Activated CD4-positive, alpha-beta T cell treated with anti-CD3 and anti-CD28 coated beads, Interleukin-2, Interleukin-4, amounts not matched to agents 100 ng/mL and 50 ng/mL, durations not matched to agents 16 hours and 8 hours (primary cell): ENCODE measurements at places on chromosomes 4 and X.

- DNase-seq = no peak
Observed at GRCh38 chr4:548976-549375, 27.1 kb downstream of the TMEM271 start.

DNA sequence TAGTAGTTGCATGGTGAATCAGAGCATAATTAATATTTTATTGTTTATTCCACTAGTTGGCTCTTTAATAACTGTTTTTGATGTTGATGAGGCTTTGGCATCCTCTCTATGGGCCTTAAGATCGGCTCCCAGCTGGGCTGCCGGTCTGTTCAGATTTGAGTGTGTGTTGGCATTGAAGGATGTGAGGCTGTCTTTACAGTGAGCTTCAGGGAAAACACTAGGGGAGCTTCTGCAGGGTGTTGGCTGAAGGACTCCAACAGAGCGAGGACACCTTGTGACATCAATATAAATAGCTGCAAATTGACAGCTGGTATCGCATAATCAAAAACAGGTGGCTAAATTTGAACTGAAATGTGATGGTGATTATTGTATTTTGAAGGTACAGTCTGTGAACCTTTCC is 322.0 kb downstream of the FSTL5 start:
- no peak for DNase-seq

- no peak for DNase-seq
Observed at GRCh38 chrX:39451046-39451445, 646.7 kb downstream of the BCOR start.

- no peak for DNase-seq
Observed at GRCh38 chr4:100177855-100178254, 12.4 kb downstream of the DDIT4L start.

DNA sequence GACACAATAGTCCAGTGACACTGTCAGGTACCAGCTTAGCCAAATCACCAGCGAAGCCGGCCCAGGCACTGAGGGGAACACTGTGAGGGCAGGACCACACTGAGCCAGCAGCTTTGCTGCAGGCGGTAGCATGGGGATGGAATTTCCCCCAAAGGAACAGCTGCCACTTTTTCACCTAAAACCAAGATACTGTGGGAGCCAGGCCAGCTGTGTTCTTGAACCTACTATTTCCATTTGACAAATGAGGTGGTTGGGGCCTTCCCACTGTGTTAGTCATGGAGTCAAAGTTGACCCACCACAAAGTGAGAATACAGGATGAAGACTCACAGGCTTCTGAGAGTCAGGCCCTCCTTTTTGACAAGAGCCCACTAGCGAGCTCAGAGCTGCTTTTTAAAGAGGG is 70.7 kb upstream of the SH3RF1 start:
- no peak for DNase-seq

DNA sequence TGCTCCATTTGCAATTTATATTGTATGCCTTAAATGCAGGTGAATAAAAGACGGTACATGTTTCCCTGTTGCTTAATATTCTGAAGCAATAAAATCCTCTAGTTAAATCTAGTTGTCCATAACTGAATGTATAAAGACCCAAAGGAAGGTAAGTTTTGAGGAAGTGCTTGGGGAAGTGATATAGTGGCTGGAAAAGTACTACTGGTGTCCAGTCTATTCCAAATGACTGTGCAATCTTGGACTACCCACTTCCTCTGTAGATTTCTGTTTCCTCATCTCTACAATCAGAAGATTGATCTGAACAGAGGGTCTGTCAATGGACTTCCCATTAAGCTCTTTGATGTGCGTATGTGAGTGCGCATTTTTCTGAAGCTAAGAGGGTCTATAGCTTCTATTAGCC is 17.0 kb downstream of the SNCA start:
- no peak for DNase-seq

GRCh38 chr4:148072789-148073188 is 340.9 kb downstream of the ARHGAP10 start:
- no peak for DNase-seq

- no peak for DNase-seq
Observed at GRCh38 chrX:2828959-2829411, 255 bp downstream of the GYG2 start.

DNA sequence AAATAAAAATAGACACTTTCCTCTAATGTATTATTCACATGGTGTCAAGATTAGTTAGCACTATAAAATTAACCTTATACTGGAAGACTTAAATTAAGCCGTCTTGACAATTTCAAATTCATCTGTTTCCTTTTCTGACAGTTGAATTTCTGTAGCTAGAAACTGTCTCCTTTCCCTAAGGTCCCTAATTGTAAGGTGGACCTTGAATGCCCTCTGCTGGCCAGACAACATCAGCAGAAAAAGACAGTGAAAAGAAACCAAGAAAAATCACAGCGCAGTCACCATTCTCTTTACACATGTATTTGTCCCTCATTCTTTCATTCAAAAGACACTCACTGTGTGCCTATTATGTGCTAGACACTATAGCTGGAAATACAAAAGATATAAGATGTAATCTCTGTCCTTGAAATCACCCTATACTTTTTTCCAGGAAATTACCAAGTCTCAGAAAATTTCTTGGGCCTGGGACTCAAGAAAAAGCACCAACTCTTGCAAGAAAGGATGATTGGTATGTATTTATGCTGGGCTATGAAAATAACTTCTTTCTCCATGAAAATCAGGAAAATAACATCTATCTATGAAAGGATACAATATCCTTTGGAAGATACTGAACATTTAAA is 32.7 kb upstream of the AMBN start:
- peak; percentile 37 for DNase-seq

DNA sequence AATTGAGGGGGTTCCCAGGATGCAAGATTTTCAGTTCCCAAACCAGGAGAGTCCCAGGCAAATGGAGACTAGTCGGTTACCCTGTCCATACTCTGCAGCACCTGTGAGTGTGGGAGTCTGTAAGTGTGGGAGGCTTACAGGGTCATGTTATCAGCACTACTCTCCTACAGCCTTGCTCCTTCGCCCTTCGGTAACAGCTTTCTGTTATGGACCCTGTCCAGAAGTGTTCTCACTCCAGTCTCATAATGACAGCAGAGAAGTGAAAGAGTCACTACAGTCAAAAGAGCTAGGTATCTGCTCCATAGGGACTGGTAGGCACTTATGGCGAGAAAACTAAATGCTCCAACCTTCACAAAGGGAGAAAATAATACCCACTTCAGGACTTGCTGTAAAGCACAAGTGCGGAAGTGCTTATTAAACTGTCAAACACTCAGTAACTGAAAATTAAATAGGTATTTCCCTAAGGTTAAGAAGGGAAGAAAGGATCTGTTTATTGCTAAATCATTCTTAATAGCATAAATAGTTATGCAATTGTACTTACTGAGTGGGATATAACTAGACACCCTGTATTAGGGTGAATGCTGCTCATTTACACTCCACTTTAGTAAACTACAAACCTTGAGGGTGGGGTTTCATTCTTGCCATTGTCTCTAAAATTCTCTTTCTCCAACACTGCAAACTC is 2.7 kb upstream of the ADH7 start:
- DNase-seq = no peak

- DNase-seq = no peak
Observed at GRCh38 chr4:68987007-68987406, 35.4 kb upstream of the UGT2A3 start.

- DNase-seq = no peak
Observed at GRCh38 chr4:53967986-53968385, 96.4 kb downstream of the CHIC2 start.

- no peak for DNase-seq
Observed at GRCh38 chr4:15381806-15382338, 46.0 kb upstream of the C1QTNF7 start.

- DNase-seq = no peak
Observed at GRCh38 chr4:26842911-26843310, 17.7 kb upstream of the STIM2 start.

- no peak for DNase-seq
Observed at GRCh38 chr4:28966982-28967381, 1753.2 kb upstream of the PCDH7 start.

- no peak for DNase-seq
Observed at GRCh38 chr4:8283161-8283560, 13.6 kb downstream of the HTRA3 start.

- no peak for DNase-seq
Observed at GRCh38 chrX:9628779-9629493, 136.7 kb downstream of the GPR143 start.
